Fibroblast of skin of abdomen (primary cell): ENCODE measurements at places on chromosomes 12 and 14.
A peak's percentile ranks its signal among the peaks of the same experiment; 100 is the strongest.

GRCh38 chr12:24596768-24597388 is 352.0 kb downstream of the BCAT1 start:
- DNase-seq: peak; percentile 24

- DNase-seq: no peak
Measured at GRCh38 chr12:46390304-46390703, 17.7 kb upstream of the SLC38A2 start.

DNA sequence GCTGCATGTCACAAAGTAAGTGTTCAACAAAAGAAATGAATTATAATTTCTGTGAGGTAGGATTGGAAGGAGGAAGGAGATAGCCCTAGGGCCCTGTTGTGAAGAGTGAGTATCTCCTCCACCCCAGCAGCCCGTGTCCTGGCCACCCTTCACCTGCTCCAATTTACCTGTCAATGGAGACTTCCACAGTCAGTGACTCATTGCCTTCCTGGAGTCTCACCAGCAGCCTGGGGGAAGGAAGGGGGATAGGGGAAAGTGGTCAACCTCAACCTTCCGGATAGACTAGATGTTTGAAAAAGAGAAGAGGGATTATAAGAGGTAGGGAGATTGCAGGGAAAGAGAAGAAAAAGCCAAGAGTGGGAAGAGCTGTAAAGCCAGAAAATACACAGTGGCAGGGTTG is 9.2 kb downstream of the STAT2 start:
- DNase-seq: no peak

GRCh38 chr12:57069523-57069922 is 9.1 kb downstream of the NEMP1 start:
- peak; percentile 80 for DNase-seq

DNA sequence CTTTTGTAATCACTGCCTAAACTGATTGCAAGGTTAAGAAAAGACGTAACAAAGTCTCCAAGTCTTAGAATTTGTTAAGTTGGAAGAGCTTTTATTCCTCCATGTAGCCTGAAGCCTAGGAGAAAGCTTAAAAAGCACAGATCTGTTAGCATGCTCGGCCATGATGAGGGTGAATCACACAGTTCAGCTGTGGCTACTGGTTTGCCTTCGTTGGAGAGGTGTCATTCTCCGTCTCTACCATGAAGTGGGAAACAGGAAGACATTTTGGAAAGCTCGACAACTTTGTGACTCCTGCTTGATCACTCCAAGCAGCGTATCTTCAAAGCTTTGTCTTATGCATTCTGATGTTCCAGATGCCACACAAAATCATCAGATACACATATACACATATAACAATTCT is 27.1 kb downstream of the DCP1B start:
- no peak for DNase-seq

GRCh38 chr12:20398686-20399085 is 30.3 kb downstream of the PDE3A start:
- no peak for DNase-seq

DNA sequence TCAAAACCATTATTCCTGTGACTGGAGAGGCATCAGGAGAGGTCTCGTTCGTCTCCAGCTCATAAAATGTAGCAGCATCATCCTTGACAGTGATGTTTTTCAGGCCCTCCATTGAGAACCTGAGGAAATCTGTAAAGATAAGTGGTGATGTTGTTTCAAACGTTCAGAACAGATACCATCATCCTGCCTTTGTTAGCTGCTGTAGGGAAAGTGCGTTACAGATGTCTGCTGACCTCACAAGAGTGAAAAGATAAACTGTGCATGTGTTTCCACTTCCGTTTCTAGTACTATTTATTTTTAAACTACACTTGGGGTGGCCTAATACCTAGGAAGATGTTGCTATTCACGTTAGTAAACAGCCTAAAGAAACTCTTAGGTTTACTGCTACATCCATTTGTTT is 28.4 kb downstream of the BCL2L14 start:
- DNase-seq: no peak

DNA sequence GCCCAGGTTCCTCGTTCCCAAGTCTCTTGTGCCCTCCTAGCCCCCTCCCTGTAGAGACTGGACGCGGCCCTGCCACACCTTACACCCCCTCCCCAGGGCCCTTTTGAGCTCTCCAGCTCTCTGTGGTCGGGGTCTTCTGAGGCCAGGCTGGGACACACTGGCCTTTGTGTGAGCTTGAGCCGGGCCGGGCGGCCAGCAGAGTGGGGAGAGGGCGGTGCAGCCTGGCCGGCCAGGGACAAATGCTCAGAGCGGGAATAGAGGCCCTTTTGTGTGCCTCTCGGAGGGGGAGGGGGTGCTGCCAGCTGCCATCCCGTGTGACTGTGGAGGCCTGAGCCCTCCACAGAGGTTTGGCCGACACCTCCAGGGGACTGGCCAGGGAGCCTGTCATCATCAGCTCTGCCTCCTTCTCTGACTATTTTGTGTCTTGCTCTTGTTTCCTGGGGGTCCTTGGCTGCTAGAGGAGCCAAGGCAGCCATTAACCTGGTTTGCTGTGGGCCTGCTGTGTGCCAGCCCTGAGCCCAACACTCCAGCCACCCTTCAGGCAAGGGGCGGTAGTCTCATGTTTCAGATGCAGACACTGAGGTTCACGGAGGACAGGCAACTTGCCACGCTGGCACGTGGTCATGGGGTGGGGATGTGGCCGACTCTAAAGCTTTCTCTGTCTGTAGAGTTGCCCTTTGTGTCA is 13.6 kb downstream of the FAM222A start:
- no peak for DNase-seq

DNA sequence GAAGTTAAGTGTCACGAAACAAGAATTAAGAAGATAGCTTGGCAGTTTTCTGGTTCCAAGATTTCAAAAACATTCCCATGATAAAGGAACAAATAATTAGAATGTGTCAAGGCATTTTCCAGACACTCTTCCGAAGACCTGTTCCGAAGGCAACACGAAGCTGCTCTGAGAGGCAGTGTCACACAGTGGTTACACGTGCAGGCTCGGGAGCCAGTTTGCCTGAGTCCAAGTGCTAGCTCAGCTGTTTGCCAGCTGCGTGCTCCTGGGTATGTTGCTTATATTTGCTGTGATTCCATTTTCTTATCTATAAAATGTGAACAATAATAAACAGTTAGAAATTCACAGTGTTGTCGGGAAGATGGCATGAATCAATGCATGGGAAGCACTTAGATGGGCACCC is 217.9 kb upstream of the GRIP1 start:
- no peak for DNase-seq

DNA sequence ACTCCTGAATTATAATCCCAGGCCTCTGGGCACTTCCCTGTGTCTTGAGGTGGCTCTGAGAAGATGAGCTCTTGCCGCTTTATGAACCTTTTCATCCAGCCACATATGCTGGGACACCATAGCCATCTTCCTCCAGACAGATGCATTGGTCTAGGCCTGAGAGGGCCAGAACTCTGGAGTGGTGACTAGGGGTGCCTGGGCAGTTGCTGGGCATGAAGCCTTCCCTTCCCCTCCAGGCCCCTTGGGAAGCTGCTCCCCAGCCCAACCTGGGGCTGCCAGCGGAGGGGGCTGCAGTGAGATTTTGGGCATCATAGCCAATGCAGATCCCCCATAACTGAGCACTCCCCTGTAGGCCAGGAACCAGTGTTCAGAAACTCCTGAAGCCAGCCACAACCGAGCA is 135.2 kb downstream of the GCH1 start:
- DNase-seq: no peak

- peak; percentile 70 for DNase-seq
Measured at GRCh38 chr12:76946446-76946845, 67.6 kb upstream of the CSRP2 start.
